NCI-H1092 treated with DMSO at 0.1 percent for 48 hours (cell line): ENCODE measurements at places on chromosomes 3 and 15.

DNA sequence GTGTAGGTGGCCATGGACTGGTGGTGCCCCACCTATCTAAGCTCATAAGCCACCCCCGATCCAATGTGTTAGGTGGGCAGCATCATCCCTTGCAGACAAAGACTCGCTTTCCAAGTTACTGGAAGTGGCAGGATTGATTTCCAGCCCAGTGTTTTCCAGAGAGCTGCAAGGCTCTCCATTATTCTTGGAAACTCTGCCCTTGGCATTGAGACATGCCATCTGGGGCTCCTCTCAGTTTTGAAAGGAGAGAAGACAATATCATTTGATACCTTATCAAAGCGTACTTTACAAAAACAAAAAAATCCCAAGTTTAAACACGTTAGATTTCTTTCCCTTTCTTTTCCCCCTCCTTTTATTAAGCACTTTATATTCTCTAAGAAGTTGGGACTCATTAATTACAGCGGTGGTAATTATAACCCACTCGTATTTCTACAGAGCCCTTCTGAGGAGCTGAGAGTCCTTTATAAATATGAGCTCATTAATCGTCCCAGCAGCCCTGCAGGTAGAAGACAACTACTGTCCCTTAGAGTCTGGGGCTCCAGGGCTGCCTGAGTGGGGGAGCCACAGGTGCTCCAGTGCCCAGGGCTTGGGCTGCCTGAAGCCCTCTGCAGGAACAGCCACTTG lies 226.1 kb downstream of the TLE3 start:
- DNase-seq: no peak

DNA sequence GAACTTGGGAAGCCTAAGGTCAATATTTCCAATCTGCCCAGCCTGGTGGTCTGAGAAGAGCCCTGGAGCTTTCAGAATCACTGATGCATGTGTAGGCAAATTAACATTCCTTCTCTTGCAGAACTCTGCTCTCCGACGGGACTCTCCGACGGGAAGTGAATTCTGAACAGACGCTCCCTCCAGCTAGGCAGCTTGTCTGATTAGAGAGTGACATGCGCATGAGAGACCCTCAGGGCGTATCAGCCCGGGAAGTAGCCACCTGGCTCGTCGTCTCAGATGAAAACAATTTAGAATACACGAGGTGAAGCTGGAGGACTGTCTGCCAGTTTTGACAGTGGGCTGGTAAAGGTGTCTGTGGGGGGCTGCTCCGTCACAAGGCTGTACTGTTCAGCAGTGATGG lies 103.1 kb downstream of the DGKG start:
- DNase-seq: no peak

DNA sequence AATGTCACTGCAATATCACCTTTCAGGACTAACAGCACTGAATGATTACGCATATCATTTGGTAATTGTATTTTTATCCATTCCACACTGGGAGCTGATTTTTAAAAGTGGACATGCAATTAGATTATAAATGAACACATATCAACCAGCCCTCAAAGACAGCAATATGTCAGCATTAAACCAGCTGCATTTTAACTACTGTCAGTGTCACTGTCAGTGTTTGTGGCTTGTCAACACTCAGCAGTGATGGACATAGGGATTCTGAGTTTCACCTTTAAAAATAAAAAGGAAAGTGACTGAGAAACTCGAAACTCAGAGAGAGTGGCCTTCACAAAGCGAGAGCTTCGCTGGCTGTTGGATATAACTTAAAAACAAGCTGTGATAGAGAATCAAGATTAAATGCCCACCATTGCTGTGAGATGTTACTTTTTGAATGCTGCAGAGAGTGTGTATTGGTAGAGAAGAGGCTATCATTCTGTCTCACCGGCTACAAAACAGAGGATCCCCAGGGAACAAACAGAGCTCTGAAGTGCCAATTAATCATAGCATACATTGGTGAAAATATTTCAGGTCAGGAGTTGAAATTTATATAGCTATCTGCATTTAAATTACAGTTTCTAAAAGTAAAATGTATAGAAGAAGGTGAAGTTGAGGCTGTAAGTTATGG lies 635.8 kb downstream of the SQOR start:
- peak; percentile 31 for DNase-seq

GRCh38 chr3:125121246-125122010 lies 65.6 kb upstream of the HEG1 start:
- no peak for DNase-seq

- no peak for DNase-seq
Observed at GRCh38 chr3:58386626-58387365, 46.8 kb downstream of the PDHB start.

GRCh38 chr3:182829761-182830405 lies 36.6 kb downstream of the ATP11B start:
- no peak for DNase-seq

DNA sequence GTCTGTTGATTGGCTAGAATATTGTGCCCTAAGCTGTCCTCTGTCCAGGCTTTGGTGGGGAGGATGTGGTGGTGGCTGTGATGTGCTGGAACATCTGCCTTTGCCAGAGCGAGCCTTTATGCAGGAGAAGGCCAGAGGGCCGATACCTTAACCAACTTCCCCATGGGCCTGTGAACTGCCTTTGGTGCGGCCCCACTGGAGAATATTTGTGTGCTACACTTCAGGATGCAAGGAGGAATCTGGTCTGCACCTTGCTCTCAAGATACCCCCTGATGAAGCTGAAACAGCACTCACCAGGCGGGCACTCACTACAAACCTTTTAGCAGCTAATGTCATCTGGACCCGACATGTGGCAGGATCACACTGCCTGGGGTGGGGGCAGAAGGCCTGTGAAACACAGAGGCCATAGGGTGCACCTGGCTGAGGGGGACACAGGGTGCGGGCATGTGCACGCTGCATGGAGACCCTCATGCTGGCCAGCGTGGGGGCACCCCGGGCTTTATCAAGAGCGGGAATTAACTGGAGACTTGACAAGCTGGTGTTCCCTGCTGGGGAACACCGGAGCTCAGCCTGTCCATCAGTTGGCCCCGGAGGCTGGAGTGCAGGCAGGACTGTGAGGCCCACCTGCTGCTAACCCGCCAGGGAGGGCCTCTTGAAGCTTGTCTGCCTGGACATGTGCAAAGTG lies 16.4 kb downstream of the PRR23E start:
- no peak for DNase-seq

DNA sequence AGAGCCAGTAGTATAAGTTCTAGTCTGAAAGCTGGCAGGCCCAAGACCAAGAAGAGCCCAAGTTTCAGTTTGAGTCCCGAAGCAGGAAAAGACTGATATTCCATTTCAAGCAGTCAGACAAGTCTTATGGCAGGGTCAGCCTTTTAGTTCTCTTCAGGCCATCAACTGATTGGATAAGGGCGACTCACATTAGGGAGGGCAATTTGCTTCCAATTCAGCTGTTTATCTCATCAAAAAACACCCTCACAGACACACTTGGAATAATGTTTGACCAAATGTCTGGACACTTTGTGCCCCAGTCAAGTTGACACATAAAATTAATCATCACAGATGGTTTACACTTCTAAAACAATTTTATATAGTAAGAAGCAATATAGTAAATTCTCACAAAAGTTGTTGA lies 69.7 kb downstream of the UBE2E2 start:
- DNase-seq: no peak

- DNase-seq: no peak
Observed at GRCh38 chr3:25511972-25512721, 84.1 kb downstream of the RARB start.

DNA sequence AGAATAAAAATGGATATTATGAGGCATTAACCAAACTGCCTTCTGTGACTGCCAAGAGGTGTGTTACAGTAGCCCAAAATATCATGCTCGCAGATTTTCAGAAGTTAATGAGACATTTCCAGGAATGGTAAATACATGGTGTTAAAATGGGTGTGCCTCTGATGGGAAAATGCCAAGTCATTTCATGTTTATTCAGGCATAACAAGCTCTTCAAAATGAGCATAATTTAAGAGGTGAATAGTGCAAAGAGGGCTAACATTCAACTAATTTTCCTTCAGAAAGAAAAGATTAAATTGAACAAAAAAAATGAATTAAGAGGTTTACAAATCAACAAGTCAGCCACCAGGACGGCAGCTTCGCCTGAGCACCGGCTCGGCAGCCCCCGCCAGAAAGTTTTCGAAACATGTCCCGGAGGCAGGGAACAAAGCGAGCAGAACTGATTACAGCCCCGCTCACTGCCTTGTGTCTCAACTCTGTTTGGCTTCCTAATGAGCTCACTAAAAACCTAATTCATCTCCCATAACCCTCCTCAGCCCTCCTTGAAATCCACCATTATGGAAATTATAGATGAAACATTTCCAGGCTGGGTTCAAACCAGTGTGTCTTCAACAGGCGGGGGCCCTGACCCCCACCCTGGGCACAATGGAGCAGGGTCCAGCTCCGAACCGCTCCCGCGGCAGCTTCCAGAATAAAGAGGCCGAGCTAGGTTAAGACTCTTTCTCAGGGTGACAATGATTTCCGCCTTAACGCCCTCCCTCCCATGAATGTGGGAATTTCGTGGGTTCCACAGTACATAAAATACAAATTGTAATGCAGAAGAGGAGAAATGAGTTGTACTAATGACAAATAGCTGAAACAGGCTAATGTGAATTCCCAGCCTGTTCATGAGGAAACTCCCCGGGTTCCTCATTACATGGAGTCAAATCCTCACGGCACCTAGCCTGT lies 43.9 kb downstream of the MEIS2 start:
- DNase-seq: no peak

DNA sequence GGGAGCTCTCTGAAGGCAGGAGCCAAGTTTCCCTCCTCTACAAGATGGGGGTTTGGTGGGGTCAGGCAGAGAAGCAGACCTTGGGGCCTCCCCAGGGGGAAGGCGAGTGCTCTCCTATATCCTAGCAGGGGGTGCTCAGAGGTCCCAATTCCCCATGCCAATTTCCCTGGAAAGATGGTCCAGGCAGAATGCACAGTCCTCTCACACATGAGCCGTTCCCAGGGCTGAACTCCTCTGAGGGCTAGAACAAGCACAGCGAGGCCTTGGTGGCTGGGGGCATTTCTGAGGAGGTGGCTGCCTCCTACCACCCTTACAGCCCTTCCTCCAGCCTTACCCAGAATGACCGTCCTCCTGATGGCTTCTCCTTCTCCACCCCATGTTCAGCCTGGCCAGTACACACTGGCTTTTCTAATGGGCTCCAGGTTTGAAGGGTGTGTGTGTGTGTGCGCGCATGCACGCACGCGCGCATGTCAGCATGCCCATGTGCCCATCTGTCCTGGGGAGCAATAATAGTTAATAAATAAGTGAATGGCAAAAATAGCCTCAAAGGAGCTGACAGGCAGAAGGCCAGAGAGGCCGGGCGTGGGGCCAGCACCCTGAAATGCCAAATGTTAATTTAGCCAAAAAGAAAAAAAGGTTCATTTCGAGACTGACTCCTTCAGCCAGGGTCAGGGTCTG lies 24.4 kb downstream of the ADCY5 start:
- no peak for DNase-seq

DNA sequence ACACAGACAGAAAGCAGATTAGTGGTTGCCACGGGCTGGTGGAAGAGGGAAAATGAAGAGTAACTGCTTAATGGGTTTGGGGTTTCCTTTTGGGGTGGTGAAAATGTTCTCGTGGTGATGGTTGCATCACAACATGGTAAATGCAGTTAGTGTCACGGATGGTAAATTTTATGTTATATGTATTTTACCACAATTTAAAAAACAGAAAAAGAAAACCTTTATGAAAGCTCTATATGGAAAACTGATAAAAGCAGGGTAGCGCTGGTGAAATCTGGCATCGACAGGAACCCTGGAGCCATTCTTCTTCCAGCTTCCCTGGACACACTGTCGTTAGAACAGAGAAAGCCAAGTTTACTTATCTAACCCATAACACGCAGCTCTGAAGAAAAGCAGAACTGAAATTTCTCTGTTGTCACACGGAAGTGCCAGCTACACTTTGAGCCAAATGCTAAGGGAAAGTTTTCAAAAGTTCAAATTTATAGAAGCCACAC lies 287.7 kb upstream of the NR2F2 start:
- DNase-seq: no peak

DNA sequence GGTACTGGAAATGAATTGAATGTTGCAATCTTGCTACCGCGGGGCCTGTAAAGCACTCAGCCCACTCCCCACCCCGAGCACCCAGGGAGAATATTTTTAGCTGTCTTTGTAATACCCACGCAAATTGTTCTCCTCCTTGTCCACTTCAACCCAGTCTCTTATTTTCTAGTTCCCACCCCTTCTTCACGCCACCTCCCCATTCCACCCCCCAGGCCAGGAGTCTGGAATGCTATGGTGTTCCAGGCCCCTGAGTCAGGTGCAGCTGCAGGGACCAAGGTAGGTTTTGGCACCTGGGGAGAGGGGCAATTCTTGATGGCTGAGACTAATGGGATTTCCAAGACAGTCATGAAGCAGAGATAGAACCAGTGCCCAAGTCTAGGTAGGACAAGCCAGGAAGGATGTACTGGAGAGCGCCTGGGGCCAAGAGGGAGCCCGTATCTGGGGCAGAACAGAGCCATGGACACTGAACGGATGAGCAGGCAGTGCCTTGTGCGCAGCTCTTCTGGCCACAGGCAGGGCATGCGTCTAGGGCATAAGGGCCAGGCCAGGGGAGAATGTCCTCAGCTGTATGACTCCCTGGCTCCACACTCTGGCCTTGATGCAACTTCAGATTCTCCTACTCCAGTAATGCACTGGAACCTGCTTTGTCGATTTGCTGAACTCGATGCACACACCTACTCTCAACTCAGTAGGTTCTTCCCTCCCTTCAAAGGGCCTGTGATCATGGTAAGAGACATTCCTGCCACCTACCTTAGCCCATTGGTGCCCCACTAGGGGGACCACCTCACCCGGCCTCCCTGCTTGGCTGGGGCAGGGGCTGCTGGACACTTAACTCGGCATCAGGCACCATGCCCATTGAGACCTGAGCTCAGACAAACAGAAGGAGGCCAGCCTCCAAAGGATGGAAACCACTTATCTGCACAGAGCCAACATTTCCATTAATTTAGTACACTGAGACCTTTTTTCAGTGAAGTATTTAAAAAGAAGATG lies 34.6 kb upstream of the MAGEF1 start:
- DNase-seq: no peak

- no peak for DNase-seq
Observed at GRCh38 chr3:127221446-127222035, 28.6 kb downstream of the PRR23E start.

DNA sequence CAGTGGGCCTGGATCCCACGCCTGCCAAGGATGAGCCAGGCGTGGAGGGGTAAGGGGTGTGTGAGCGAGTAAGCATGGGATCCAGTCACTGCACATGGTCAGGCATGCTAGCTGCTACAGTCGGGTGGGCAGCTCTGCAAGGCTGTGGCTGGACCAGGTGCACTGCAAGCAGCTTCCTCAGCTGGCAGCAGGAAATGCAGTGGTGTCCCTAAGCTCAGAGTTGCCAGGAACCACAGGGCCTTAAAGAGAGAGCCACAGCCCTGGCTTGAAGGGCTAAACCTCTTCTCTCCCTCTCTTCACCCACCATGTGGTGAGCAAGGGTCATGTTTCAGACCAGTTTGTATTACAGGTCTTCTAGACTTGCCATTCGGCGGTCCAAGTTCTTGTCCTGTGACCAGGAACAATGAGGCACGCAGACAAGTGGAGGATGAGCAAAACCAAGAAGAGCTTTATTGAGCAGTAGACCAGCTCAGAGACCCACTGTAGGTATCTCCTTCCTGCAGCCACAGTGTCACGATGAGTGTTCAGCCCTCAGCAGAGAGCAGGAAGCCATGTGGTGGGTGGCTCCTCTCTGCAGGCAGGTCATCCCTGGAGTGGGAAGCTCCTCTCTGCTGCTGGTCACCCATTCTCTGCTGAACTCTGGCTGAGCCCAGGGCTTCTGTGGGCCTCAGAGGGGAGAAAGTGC lies 511.9 kb downstream of the PYDC2 start:
- no peak for DNase-seq
